ENCODE measurements at places on chromosomes 2 and 18. TPM values are rescaled to one million over a fixed set of nuclear protein-coding genes. Genes with fewer than 3 reads are reported as not detected.

Gene TMEFF2
- total RNA-seq = not detected

GRCh38 chr18:44733069-44733753, 52.5 kb downstream of the SETBP1 start:
- DNase-seq = peak; percentile 61

DNA sequence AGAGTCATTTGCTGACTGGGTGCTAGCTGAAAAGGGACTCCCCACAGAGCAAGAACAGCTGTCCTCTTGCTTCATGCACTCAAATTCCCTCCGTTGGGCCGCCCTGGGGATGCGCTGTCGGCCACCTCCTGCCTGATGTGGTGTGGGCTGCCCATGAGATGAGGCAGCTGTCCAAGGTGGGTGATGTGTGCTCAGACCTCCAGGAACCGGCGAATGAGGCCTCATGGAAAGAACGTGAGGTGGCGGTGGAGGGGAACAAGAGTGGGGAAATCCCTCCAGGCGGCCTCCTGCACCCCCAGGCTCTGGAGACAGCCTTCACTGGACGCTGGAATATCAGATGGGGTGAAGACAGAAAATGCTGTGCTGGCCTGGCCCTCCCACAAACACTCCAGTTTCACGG, 79.8 kb downstream of the LONRF2 start:
- DNase-seq = no peak

DNA sequence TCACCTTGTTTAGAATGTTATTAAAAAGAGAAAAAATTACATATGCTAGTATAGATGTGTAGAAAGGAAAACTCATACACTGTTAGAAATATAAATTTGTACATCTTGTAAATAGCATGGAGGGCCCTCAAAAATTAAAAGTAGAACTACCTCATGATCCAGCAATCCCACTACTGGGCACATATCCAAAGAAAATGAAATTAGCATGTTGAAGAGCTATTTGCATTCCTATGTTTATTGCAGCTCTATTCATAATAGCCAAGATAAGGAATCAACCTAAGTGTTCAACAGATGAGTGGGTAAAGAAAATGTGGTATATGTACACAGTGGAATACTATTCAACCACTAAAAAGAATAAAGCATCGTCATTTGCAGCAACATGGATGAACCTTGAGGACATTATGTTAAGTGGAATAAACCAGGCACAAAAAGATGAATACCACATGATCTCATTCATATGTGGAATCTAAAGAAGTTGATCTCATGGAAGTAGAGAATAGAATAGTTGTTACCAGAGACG, 251.5 kb upstream of the THUMPD2 start:
- no peak for DNase-seq

GRCh38 chr2:223815186-223815883, 22.0 kb downstream of the AP1S3 start:
- peak; percentile 98 for DNase-seq

Gene CYB5A
- total RNA-seq = 25.3 TPM

DNA sequence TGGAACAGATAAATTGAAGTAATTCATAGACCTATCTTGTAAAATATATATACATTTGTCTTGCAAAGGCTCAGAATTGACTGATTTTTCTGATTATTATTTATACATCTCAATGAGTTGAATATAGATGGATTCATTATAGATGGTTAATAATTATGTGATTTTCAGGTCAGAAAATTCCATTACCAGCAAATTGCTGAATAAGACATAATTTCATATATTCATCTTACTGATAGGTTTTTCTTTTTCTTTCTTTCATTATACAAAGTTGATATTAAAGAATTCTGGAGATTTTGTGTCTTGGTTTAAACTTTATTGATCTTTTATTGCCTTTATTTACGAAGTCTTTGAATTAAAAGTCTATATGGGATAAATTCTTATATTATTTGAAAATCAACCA, 41.6 kb upstream of the SPAG16 start:
- DNase-seq = no peak

Gene HOXD1
- 2.4 TPM for total RNA-seq

DNA sequence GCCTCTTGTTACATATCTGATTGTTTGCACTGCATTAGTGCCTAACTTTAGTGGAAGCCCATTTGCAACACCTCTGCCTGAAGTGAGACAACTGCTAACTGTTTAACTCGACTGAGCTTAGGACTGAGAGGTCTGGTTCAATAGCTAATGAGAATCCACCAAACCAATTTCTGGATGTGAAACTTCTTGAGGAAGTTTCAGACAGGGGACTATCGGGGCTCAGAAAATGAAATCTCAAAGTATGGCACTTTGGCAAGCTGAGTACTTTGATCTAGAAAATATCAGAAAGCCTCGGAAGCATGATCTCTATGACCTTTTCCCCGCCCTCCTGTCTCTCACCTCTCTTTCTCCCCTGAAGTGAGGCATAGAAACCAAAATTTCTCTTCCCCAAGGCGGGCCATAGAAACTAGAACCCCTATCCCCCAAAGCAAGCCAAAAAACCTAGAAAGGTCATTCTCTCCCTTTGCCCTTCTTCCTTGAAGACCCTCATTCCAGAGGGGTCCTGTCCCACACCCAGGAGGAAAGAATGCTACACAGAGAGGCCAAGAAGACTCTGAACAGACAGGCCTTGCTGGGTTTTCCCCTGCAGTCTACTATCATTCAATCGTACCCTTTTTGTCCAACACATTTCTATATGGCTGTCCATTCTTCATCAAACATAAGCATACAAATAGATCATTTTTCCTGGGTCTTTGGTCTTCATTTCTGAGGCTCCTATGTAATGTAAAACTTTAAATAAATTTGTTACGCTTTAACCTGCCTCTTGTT, 69.6 kb upstream of the CREB1 start:
- no peak for DNase-seq

- DNase-seq = no peak
Measured at GRCh38 chr2:240468303-240469238, 33.1 kb downstream of the GPC1 start.

Gene SGPP2
- total RNA-seq = 7.5 TPM

- no peak for DNase-seq
Measured at GRCh38 chr18:51559198-51559901, 361.9 kb upstream of the MEX3C start.

Data from Caki2 (cell line).